Heart left ventricle (tissue), 16 donors: ENCODE measurements at places on chromosomes 7 and 10. TPM values are rescaled to one million over a fixed set of nuclear protein-coding genes. Genes with fewer than 3 reads are reported as not detected.

The MSMB gene
- not detected for total RNA-seq

The VDAC2 gene
- total RNA-seq: 393 TPM

The EVX1 gene
- not detected for total RNA-seq

The AGBL3 gene
- 1.4 TPM for total RNA-seq

The NEBL gene
- total RNA-seq: 653 TPM

The PMPCB gene
- total RNA-seq: 72.5 TPM

The LIPJ gene
- total RNA-seq: not detected

The TRIL gene
- 3.2 TPM for total RNA-seq

The LLCFC1 gene
- not detected for total RNA-seq

The TMEM248 gene
- total RNA-seq: 34.6 TPM

The GPR26 gene
- not detected for total RNA-seq

The ENTPD1 gene
- total RNA-seq: 10.5 TPM

The IFIT5 gene
- 14.0 TPM for total RNA-seq

DNA sequence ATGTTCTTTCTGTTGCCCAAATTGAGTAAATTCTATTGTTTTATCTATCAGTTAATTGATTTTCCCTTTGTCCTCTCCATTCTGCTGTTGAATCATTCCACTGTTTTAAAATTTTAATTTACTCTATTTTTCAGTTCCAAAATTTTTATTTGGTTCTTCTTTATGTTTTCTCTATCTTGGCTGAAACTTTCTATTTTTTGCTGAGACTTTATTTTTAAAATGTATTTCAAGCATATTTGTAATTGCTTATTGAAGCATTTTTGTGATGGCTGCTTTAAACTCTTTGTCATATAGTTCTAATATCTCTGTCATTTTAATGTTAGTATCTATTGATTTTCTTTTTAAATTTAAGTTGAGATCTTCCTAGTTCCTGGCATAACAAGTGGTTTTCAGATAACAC, 60.5 kb downstream of the OR13A1 start:
- H3K36me3 ChIP-seq: no peaks in the 10 kb centered on the region
- no peaks in the 10 kb centered on the region for H3K4me1 ChIP-seq
- no peaks in the 10 kb centered on the region for H3K27me3 ChIP-seq
- DNase-seq: no peak
- no peak overlapping the region for H3K4me3 ChIP-seq
- no peak overlapping the region for H3K27ac ChIP-seq

DNA sequence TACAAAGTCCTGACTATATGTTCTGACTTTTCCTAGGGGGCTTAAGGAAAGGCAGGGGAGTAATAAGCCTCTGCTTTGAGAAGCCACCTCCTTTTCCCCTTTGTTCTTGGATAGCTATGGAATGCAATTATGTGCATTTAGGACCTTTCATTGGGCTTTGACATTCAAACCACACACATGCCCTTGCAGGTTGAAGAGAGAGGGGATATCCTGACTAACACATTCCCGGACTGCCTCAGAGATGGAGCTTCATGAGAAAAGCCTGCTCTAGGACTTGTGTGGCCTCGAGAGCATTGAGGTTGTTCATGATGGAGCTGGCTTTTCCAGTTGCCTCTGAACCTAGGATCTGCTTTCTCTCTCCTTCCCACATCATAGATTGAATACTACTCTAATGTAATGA, 694.5 kb downstream of the LRMDA start:
- no peak overlapping the region for H3K4me3 ChIP-seq
- H3K4me1 ChIP-seq: no peaks in the 10 kb centered on the region
- no peak for DNase-seq
- no peaks in the 10 kb centered on the region for H3K27me3 ChIP-seq

- peaks cover 28% of the 10 kb centered on the region for H3K4me1 ChIP-seq
- H3K36me3 ChIP-seq: no peaks in the 10 kb centered on the region
- H3K27me3 ChIP-seq: no peaks in the 10 kb centered on the region
- peak overlapping the region; percentile 85 for H3K27ac ChIP-seq
- DNase-seq: peak; percentile 86
Observed at GRCh38 chr7:1725199-1725690, 55.2 kb downstream of the ELFN1 start.

- H3K36me3 ChIP-seq: no peaks in the 10 kb centered on the region
- no peaks in the 10 kb centered on the region for H3K27me3 ChIP-seq
- H3K4me3 ChIP-seq: no peak overlapping the region
Observed at GRCh38 chr7:28988810-28989209, 30.7 kb upstream of the TRIL start.

GRCh38 chr10:96753956-96754355, 33.6 kb upstream of the PIK3AP1 start:
- DNase-seq: no peak
- no peaks in the 10 kb centered on the region for H3K36me3 ChIP-seq
- no peaks in the 10 kb centered on the region for H3K4me1 ChIP-seq
- H3K27ac ChIP-seq: no peak overlapping the region
- no peak overlapping the region for H3K4me3 ChIP-seq

GRCh38 chr7:23685731-23686130, 5.7 kb downstream of the FAM221A start:
- peaks cover 21% of the 10 kb centered on the region for H3K36me3 ChIP-seq
- H3K4me1 ChIP-seq: peaks cover 4% of the 10 kb centered on the region
- no peak overlapping the region for H3K4me3 ChIP-seq
- H3K27me3 ChIP-seq: no peaks in the 10 kb centered on the region
- no peak for DNase-seq
- no peak overlapping the region for H3K27ac ChIP-seq

GRCh38 chr7:34396437-34397064, 261.5 kb upstream of the NPSR1 start:
- no peaks in the 10 kb centered on the region for H3K27me3 ChIP-seq
- no peaks in the 10 kb centered on the region for H3K4me1 ChIP-seq
- no peak overlapping the region for H3K4me3 ChIP-seq
- H3K27ac ChIP-seq: no peak overlapping the region
- DNase-seq: no peak

- no peaks in the 10 kb centered on the region for H3K27me3 ChIP-seq
- no peaks in the 10 kb centered on the region for H3K36me3 ChIP-seq
- peaks cover 17% of the 10 kb centered on the region for H3K4me1 ChIP-seq
Observed at GRCh38 chr7:27872356-27873275, 132.7 kb downstream of the TAX1BP1 start.

DNA sequence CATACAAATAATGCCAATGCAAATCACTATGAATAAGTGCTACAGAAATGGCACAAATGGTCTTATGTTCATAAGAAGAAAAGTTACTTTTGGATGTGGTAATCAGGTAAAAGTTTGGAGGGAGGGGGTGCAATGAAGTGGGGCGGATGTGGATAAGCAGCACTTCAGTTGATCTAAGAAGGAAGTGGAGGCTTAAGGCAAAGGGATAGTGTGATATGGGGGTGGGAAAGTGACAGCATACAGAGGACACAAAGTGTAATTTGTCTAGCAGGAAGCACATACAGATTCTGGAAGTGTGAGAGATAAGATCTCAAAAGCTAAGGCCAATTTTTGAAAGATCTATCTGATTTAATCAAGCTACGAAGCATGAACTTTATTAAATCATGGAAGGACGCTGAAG, 6.3 kb downstream of the BET1 start:
- no peak overlapping the region for H3K27ac ChIP-seq
- H3K36me3 ChIP-seq: peaks cover 61% of the 10 kb centered on the region
- no peak overlapping the region for H3K4me3 ChIP-seq
- H3K4me1 ChIP-seq: peaks cover 10% of the 10 kb centered on the region

DNA sequence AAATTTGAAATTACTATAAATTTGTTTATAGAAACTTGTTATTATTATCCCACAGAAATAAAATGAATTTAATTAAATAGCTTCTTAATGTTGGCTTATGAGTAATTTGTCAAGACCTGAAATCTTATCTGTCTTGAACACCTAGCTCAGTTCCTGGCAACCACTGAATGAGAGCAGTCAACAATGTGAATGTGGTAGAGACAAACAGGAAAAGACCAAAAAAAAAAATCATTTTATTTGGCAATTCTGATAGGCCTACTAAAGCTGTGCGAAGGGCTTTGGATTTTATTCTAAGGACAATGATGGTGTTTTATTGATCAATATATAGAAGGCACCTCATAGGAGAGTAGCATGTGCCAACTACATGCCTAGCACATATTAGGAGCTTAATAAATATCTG, 127.8 kb upstream of the RSU1 start:
- H3K4me1 ChIP-seq: no peaks in the 10 kb centered on the region
- H3K27me3 ChIP-seq: no peaks in the 10 kb centered on the region
- peak overlapping the region; percentile 32 for H3K27ac ChIP-seq
- DNase-seq: no peak
- H3K36me3 ChIP-seq: no peaks in the 10 kb centered on the region

GRCh38 chr7:69654849-69655707, 56.8 kb downstream of the AUTS2 start:
- H3K4me3 ChIP-seq: no peak overlapping the region
- peaks cover 19% of the 10 kb centered on the region for H3K4me1 ChIP-seq
- H3K27me3 ChIP-seq: no peaks in the 10 kb centered on the region
- no peak for DNase-seq
- peak overlapping the region; percentile 8 for H3K27ac ChIP-seq

DNA sequence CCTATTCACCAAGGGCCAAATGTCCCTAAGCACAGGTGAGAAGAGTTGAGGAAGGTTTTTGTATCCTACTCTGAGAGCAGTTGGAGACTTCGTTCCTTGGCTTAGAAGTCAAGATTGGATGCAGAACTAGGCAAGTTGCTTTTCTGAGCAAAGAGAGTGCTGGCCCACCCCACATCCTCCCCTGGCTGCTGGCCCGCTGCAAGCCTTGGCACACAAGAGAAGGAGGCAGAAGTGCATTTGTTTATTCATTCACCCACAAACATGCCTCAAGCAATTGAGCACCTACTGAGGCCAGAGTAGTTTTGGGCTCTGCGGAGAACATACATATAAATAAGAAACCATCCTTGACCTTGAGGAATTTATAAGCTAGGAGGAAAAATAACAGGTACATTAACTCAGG, 318.9 kb downstream of the KCNMA1 start:
- no peak overlapping the region for H3K4me3 ChIP-seq
- H3K4me1 ChIP-seq: no peaks in the 10 kb centered on the region
- H3K27me3 ChIP-seq: no peaks in the 10 kb centered on the region
- no peaks in the 10 kb centered on the region for H3K36me3 ChIP-seq

GRCh38 chr7:74478671-74479065, 25.0 kb downstream of the GTF2IRD1 start:
- H3K36me3 ChIP-seq: no peaks in the 10 kb centered on the region
- H3K27me3 ChIP-seq: no peaks in the 10 kb centered on the region
- H3K4me1 ChIP-seq: peaks cover 34% of the 10 kb centered on the region
- no peak overlapping the region for H3K4me3 ChIP-seq
- H3K27ac ChIP-seq: peak overlapping the region; percentile 99

- H3K27ac ChIP-seq: peak overlapping the region; percentile 94
- peak overlapping the region; percentile 97 for H3K4me3 ChIP-seq
- no peaks in the 10 kb centered on the region for H3K27me3 ChIP-seq
- H3K4me1 ChIP-seq: peaks cover 2% of the 10 kb centered on the region
- H3K36me3 ChIP-seq: peaks cover 5% of the 10 kb centered on the region
Observed at GRCh38 chr10:15096661-15097010, 519 bp upstream of the RPP38 start.

DNA sequence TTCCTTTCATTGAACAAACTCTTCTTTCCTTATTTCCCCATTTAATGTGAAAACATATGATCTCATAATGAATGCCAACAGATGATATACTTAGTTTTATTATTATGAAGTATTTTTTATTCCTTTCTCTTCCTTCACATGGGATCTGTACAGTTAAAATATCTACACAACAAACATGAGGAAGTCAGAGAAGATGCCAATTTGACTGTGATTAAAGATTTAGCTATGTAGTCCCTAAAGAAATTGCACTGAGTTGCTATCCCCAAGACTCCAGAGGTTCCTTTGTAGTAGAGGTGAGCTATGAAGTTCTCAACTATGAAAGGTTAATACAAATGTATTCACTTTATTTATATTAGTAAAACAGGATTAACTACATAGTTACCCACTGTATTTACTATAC, 60.6 kb upstream of the LRRN3 start:
- H3K36me3 ChIP-seq: no peaks in the 10 kb centered on the region
- H3K27me3 ChIP-seq: no peaks in the 10 kb centered on the region
- no peak overlapping the region for H3K27ac ChIP-seq
- no peak for DNase-seq
- no peak overlapping the region for H3K4me3 ChIP-seq

DNA sequence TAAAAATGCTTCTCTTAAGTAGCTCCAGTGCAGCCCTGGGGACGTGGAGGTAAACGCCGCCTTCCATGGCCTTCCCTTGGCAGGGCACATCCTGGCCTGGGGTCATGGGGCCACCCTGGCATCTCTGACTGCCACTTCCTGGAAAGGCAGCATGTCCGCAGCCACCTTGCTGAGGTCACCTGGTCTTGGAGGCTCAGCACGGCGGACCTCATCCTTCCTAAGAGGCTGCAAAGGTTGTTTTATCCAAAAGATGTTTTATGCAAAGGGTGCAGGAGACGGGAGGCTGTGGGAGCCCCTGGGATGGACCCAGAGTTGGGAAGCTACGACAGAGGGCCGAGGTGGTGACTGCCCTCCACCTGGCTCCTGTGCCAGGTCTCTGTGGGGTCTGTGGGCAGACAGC, 106.0 kb downstream of the TCERG1L start:
- DNase-seq: no peak
- H3K4me3 ChIP-seq: no peak overlapping the region
- no peaks in the 10 kb centered on the region for H3K4me1 ChIP-seq
- H3K27me3 ChIP-seq: no peaks in the 10 kb centered on the region

DNA sequence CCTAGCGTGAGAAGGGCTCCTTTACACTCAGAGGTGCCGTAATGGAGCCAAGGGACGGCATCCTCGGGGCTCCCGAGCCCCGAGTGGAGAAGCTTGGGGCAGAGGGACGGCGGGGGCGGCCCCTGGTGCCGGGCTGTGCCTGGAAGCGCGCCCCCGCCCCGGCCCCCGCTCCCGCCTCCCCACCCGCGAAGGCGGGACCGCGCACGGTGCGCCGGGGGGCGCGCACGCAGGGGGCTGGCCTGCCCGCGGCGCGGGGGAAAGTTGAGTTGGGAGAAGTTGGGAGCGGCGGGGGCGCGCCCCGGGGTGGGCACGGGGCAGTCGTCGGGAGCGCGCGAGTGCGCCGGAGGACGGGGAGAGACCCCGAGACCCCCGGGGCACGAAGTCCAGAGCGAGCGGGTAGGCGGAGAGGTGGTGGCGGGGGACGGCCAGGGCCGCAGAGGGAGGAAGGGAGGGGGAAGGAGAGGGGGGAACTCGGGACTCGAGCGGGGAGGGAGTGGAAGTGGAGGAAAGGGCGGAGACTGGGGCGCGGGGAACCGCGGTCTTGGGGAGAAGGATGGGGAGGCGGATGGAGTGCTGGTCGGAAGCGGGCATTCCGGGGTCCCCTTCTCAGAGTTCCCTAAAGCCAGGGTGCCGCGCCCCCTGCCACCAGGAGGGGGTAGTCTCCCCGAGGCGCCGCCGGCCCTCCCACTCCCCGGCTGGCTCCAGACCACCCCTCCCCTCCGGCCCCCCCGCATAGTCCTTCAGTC, at the start of gene SLC4A2:
Gene SLC4A2, plus strand, starts transcription at position 223 of the 746 bp plus-strand sequence. CDS start 2,399 bp downstream, outside the sequence.
- H3K4me3 ChIP-seq: peak within 1 kb of the TSS; percentile 95
- peak; percentile 83 for DNase-seq
- peak within 1 kb of the TSS; percentile 99 for H3K27ac ChIP-seq
- no peaks in the 10 kb centered on the region for H3K27me3 ChIP-seq
- H3K36me3 ChIP-seq: peaks cover 10% of the 10 kb centered on the region

DNA sequence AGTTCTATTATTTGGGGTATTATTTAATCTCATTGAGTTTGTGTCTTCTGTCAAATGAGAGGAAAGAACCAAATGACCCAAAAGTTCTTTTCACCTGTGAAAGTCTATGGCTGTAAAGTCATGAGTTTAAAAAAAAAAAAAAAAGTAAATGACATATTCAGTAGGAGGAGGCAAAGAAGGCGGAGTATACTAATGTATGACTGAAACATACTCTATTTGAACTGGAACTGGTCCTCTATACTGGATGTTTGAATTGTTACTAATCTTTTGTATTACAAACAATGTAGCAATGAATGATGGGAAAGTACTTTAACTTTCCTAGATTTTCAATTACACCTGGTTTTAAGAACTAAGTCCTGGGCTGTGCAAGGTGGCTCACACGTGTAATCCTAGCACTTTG, 24.9 kb upstream of the GSAP start:
- no peak overlapping the region for H3K27ac ChIP-seq
- no peaks in the 10 kb centered on the region for H3K4me1 ChIP-seq
- no peak for DNase-seq
- no peaks in the 10 kb centered on the region for H3K27me3 ChIP-seq
- no peaks in the 10 kb centered on the region for H3K36me3 ChIP-seq
- H3K4me3 ChIP-seq: no peak overlapping the region
